ENCODE measurements at places on chromosomes 12 and 14.

DNA sequence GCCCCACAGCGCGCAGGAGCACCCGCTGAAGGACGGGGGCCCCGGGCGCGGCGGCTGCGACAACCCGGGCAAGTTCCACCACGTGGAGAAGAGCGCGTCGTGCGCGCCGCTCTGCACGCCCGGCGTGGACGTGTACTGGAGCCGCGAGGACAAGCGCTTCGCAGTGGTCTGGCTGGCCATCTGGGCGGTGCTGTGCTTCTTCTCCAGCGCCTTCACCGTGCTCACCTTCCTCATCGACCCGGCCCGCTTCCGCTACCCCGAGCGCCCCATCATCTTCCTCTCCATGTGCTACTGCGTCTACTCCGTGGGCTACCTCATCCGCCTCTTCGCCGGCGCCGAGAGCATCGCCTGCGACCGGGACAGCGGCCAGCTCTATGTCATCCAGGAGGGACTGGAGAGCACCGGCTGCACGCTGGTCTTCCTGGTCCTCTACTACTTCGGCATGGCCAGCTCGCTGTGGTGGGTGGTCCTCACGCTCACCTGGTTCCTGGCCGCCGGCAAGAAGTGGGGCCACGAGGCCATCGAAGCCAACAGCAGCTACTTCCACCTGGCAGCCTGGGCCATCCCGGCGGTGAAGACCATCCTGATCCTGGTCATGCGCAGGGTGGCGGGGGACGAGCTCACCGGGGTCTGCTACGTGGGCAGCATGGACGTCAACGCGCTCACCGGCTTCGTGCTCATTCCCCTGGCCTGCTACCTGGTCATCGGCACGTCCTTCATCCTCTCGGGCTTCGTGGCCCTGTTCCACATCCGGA, 1.4 kb downstream of the FZD10 start:
- no peak for DNase-seq

DNA sequence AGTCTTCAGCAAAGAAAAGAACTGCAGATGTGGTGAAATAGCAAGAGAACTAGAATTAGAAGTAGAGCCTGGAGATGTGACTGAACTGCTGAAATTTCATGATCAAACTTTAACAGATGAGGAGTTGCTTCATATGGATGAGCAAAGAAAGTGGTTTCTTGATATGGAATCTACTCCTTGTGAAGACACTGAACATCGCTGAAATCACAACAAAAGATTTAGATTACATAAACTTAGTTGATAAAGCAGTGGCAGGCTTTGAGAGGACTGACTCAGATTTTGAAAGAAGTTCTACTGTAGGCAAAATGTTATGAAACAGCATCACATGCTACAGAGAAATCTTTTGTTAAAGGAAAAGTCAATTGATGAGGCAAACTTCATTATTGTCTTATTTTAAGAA, 175.0 kb downstream of the KIF21A start:
- DNase-seq = no peak

DNA sequence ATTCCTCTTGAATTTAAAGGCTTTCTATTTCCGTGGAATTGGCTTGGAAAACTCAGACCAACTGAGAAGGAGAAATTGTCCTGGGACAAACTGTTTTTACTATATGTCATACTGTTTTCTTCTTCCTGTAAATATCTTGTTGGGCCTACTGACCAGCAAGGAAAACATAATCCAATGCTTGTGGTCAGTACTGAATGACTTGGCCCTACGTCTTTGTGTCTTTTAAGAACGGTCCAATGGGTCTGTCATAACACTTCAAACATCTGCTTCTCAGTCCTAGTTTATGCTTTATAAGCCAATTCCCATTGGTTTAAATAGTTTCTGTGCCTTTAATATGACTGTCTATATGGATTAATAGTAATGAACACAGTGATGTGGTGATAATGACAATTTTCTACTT, 248.5 kb upstream of the DDHD1 start:
- no peak for DNase-seq

DNA sequence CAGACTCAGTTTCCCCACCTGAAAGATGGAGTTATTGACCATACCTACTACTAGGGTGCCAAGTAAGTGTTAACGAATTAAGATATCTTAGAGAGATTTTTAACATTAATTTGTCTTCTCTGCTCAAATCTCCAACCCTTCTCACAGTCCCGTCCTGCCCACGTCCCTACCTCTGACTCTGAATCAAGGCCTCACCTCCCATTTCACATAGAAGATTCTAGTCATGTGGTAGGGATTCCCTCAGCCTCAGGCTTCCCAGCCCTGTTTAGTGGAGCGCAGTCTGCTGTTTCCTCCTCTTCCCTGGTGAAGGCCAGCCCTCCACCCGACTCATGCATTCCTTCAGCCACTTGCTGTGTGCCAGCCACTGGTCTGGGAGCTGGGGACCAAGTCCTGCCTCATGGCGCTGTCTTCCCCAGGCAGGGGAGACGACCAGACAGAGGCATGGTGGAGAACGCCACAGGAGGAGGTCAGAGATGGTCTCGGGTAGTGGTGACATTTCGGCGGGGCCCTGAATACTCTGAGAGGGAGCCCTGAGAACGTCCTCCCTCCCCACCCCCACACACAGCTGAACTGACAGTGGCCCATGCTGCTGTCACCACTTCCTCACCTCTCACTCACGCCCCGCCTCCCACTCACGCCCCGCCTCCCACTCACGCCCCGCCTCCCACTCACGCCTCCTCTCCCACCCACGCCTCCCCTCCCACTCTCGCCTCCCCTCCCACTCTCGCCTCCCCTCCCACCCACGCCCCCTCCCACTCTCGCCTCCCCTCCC, 38.8 kb downstream of the TMEM63C start:
- no peak for DNase-seq

- DNase-seq = peak; percentile 59
Observed at GRCh38 chr12:128259556-128260070, 7.4 kb upstream of the TMEM132C start.

- DNase-seq = no peak
Observed at GRCh38 chr12:96368233-96368632, 32.0 kb downstream of the CDK17 start.

GRCh38 chr12:93447555-93448290, 6.0 kb upstream of the UBE2N start:
- no peak for DNase-seq

DNA sequence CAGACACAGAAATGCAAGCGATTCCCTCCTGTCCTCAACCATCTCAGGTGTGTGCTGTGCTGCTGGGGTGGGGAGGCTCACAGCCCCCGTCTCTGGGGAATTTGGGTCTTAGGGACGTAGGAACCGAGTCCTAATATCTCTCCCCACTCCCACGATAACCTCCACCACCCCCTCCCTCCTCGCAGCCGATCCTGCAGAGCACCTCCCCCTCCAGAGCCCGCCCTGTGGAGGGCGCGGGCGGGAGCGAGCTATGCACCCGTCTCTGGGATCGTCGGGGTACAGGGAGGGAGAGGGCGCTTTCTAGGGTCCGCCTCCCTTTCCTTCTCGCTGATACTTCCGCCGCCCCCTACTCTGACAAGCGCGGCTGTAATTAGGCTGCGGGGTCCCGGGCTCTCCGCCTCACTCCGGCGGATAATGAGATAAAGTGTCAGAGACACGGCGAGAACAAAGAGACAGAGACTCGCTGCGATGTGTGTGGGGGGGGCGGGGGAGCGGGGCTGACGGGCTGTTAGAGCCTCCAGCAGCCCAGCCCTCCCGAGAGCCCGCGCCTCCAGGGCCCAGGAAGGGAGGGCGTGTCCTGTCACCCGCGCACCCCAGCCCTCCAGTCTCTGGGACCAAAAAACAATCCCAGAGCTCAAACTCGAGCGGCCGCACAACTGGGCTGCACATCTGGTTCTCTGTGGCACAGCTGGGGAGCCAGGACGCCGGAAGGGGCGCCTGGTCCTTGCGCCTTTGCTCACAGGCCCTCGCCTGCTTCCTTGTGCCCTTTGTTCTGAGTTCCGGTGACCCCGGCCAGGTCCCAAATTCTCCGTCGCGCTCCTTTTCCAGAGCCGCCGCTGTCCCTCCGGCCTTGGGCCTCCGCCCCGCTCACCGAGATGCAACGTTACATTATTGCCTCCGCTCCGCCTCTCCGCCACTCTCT, 8.7 kb downstream of the SHMT2 start:
- no peak for DNase-seq

- no peak for DNase-seq
Observed at GRCh38 chr12:102513272-102513671, 32.9 kb upstream of the IGF1 start.

- DNase-seq = no peak
Observed at GRCh38 chr14:72683787-72684186, 210.1 kb downstream of the DPF3 start.

- DNase-seq = no peak
Observed at GRCh38 chr12:753611-754472, 1.5 kb downstream of the WNK1 start.

- DNase-seq = no peak
Observed at GRCh38 chr12:79156846-79157463, 292.4 kb downstream of the SYT1 start.

- DNase-seq = no peak
Observed at GRCh38 chr14:68886109-68886434, 93.0 kb downstream of the ACTN1 start.

GRCh38 chr12:29103539-29103974, 45.5 kb upstream of the FAR2 start:
- no peak for DNase-seq

DNA sequence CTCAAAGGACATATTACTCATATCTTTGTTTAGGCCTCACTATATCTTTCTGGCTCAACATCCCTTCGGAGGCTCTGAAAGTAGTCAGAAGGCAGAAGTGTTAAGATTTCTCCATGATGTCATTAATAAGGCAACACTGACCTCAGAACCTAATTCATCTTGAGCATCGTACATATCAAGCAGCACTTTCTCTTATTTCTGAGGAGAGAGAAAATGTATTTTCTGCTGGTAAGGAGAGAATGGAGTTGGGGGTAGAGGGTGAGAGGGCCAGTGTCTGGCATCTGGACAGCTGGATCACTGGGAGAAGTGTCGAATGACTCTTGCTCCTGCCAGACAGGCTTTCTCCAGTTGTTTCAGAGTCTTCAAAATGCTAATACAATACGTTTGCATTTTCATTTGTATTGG, 213.2 kb upstream of the PRICKLE1 start:
- DNase-seq = no peak

GRCh38 chr12:120132863-120133385, 16.4 kb upstream of the RAB35 start:
- no peak for DNase-seq

DNA sequence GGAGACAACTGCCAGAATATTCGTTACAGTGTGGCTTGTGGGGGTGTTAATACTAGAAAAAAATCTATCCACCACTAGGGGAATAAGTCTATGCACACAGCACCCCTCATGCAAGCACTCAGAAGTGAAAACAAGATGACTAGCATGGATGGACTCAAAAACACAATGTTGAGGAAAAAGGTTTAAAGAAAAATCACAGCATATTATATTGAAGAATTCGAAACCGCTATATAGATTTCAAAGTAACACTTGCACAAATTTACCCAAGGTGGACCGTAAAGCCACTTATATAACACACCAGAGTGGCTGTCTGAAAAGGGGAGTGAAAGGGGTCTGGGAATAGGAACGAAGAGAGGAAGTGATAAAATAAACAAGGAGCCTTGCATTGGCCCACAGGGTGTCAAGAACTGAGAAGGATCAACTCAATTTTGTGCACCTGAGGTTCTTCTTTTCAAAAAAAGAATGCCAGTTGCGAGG, 544 bp downstream of the ABCD4 start:
- no peak for DNase-seq

DNA sequence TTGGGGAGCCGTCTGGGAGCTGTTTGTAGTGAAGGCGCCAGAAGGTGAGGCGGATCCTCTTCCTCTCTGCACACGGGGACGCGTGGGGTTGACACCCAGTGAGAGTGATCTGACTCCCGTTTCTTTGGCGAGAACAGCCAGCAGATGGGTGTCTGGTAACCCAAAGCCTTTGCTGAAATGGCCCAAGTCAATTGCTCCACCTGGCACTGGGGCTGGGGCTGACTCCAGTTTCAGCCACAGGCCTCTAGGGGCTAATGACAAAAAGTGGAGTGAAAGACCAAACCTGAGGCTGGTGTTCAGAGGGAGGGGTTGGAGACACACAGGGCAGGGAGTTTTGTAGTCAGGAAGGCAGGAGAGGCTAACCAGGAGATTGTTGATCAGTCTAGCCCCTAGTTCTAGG, 87.0 kb downstream of the FRMD6 start:
- DNase-seq = peak; percentile 99

- no peak for DNase-seq
Observed at GRCh38 chr12:77600468-77600843, 230.2 kb upstream of the NAV3 start.

GRCh38 chr12:75656648-75657047, 145.2 kb upstream of the KRR1 start:
- no peak for DNase-seq

GRCh38 chr12:127383281-127383680, 883.7 kb upstream of the TMEM132C start:
- no peak for DNase-seq

- no peak for DNase-seq
Observed at GRCh38 chr12:66662179-66662578, 16.7 kb downstream of the GRIP1 start.

GRCh38 chr12:76898442-76898841, 19.6 kb upstream of the CSRP2 start:
- DNase-seq = no peak

DNA sequence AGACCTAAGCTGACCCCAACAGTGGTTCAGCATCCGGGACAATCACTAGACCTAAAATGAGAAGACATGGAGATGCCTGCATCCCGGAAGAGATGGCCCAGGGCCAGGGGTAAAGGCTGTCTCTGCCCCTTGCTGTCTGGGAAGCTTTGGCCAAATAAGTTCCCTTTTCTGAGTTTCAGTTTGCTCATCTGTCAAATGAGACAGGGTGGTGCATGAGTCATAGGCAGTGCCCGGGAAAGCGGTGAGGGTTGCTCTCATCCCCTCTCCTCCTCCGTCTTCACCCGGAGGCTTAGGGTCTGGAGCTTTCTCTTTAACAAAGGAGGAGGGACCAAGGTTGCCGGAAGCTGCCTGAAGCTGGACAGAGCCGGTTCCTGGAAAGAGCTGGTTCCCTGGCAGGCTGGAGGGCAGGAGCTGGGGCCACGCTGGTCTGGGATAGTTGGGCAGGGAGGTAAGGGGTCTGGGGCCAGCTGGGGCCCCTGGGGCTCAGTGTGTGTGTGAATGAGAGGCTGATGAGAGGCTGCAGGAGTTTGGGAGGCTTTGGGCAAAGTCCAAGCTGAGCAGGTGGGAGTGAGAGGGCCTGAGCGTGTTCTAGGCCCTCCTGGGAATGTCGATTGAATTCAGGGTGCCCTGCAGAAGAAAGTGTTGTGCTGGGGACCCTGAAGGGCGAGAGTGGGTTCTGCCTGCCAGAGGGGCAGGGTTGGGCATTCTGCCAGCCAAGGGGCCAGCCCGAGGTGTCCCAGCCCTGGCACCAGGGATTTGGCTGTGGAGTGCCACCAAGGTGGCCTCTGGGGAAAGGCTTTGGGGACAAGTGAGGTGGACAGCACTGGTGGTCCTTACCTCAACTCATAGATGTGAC, at the start of gene SDSL:
Gene SDSL, plus strand, starts transcription at position 351 of the 856 bp plus-strand sequence. CDS start 5,603 bp downstream, outside the sequence.
- DNase-seq = no peak

GRCh38 chr12:131340616-131341210, 370.2 kb upstream of the SFSWAP start:
- no peak for DNase-seq

- peak; percentile 9 for DNase-seq
Observed at GRCh38 chr12:43586646-43587245, 34.7 kb upstream of the ADAMTS20 start.

GRCh38 chr14:77375973-77376770, 722 bp downstream of the TMED8 start:
- peak; percentile 46 for DNase-seq
